ENCODE measurements at places on chromosomes 1 and 21. TPM values are rescaled to one million over a fixed set of nuclear protein-coding genes. Genes with fewer than 3 reads are reported as not detected.

DNA sequence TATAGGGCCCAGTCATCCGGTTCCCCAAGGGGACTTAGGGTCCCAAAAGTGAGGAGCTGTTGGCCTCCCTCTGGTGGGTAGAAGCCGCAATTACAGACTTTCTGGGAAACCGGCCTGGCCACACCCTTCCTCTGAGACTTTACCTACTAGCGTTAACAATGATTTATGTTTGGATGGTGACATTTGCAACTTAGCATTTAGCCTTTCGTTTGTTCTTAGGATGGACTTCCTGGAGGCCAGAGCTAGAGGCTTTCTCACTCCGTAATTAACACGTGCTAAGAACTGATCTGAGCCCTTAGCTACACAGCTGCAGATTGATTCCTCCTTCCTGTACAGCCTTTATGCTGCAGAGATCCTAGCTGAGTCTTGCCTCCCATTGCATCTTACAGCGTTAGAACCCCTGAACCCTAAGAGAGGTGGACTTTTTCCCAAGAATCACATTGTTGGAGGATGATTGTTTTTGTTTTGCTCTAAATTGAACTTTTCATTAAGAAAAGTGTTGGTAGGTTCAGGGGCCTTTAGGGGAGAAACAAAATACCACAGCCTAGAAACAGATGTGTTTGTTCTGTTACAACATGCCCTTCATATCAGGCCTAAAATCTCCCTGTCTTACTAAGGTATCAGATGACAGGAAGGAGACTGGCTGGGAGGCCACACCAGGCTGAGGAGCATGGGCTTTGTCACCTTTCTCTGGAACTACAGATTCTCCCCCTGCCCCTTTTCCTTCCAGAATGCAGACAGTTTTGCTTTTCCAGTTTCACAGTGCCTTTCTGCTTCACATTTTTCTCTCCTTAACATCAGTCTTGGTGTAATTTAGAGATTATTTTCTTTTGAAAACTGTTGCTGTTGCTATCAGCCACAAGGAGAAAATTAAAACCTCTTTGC, 1.9 kb downstream of the S100A11 start:
- peak; percentile 70 for DNase-seq
- no peak overlapping the region for H3K27ac ChIP-seq
- H3K27me3 ChIP-seq = peaks cover 38% of the 10 kb centered on the region
- peaks cover 14% of the 10 kb centered on the region for H3K4me1 ChIP-seq

GRCh38 chr1:112325504-112325903, 70.5 kb upstream of the CTTNBP2NL start:
- H3K27ac ChIP-seq = no peak overlapping the region
- H3K4me1 ChIP-seq = peaks cover 5% of the 10 kb centered on the region
- no peak overlapping the region for H3K4me3 ChIP-seq
- H3K36me3 ChIP-seq = no peaks in the 10 kb centered on the region

- no peak overlapping the region for H3K4me3 ChIP-seq
- H3K27me3 ChIP-seq = no peaks in the 10 kb centered on the region
- no peaks in the 10 kb centered on the region for H3K36me3 ChIP-seq
- peaks cover 32% of the 10 kb centered on the region for H3K4me1 ChIP-seq
These were observed 184.4 kb downstream of the GRIK3 start for GRCh38 chr1:36849956-36850355.

DNA sequence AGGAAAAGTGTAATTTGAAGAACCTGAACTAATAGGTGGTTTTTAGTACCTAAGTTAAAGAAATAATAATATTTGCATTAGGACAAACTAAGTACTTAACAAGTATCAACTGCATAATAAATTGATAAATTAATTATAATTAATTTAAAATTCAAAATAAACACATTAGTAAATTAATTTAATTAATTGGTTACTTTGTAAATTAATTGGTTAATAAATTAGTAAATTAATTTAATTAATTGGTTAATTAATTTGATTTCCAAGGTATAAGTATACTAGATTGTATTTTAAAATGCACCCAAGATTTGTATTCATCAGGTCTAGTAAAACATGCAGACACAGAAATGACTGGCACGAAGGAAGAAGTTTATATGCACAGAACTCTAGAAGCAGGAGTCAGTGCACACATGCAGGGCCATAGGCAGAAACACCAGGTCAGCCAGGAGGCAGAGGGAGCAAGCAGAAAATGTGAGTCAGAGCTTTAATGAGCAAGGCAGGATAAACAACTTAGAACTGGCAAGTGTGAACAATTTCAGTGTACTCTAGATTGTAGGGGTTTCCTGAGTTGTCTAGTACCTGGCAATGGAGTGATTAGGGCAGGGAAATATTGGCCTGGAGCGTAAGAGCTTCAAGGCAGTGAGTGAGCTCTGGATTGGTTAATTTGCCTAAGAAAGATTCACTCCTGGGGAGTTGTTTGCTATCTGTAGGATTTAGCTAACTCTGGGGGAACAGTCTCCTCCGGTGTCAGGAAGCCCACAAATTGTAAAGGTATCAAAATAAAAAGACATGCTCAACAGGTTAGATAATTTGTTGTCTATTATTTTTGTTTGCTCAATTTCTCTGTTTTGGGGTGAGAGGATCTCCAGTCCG, 665.7 kb downstream of the MRPL39 start:
- no peak overlapping the region for H3K27ac ChIP-seq
- no peaks in the 10 kb centered on the region for H3K4me1 ChIP-seq
- DNase-seq = no peak
- no peak overlapping the region for H3K4me3 ChIP-seq
- no peaks in the 10 kb centered on the region for H3K27me3 ChIP-seq

GRCh38 chr1:81549588-81550127, 251.1 kb upstream of the ADGRL2 start:
- no peaks in the 10 kb centered on the region for H3K27me3 ChIP-seq
- H3K27ac ChIP-seq = no peak overlapping the region

DNA sequence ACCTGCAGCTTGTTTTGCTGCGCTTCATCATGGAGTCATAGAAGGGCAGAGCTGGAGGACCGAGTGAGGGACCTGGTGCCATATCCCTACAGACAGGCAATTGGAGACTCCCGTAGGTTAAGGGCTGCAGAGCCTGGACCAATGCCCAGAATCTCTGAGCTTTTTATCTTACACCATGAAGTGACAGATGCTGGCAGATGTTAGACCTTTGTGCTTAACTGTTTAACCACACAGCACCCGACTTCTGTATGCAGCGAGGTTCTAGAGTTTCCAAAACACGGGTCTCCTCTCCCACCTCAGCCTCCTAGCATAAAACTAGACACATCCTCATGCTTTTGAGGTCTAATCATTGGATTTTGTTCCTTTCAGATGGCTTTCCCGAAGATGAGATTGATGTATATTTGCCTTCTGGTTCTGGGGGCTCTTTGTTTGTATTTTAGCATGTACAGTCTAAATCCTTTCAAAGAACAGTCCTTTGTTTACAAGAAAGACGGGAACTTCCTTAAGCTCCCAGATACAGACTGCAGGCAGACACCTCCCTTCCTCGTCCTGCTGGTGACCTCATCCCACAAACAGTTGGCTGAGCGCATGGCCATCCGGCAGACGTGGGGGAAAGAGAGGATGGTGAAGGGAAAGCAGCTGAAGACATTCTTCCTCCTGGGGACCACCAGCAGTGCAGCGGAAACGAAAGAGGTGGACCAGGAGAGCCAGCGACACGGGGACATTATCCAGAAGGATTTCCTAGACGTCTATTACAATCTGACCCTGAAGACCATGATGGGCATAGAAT, 47.6 kb downstream of the B3GALT5 start:
- peak; percentile 25 for DNase-seq
- peaks cover 12% of the 10 kb centered on the region for H3K4me1 ChIP-seq
- H3K27ac ChIP-seq = no peak overlapping the region
- no peaks in the 10 kb centered on the region for H3K27me3 ChIP-seq

DNA sequence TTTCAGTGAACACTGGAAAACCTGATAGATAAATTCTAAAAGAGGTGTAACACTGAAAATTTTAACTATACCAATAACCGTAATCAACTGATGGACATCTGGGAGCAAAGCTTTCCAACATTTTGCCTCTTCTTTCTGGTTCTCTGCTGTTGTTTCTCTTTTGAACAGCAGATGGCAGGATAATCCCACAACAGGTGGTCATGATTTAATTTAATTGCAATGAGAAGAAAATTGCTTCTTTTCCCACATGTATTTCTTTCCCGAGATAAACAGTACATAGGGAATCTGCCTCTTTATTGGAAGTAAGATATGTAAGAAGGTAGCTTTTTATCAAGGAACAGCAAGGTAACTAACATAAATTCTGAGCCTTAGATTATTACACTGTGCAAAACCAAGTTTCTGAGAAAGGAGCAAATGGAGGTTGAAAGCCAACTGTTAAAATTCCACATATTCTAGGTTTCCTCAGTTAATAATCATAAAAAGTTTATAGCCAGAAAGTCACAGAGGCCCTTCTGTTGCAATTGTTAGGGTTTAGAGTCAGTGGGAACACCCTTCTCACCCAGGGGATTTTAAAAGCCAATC, 72.9 kb downstream of the RPS6KA1 start:
- H3K36me3 ChIP-seq = no peaks in the 10 kb centered on the region
- no peak overlapping the region for H3K27ac ChIP-seq
- peaks cover 34% of the 10 kb centered on the region for H3K4me1 ChIP-seq
- H3K27me3 ChIP-seq = no peaks in the 10 kb centered on the region

DNA sequence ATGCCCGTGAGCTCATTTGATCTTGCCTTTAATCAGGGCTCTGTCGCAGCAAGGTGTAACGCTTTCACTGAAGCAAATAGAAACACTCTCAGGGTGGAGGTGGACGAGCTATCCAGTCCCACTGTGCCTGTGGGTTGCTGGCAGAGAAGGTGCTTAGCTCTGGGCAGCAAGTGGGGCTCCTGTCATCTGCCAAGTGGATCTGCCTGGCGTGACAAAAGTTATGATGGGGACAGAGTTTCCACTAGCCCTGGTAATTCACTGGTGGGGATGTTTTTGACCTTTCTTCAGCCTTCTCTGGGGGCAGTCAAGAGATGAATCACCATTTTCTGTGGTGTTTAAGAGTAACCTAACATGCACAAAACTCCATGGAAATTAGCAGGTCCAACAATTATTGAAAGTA, 71.3 kb upstream of the EDEM3 start:
- H3K4me1 ChIP-seq = peaks cover 12% of the 10 kb centered on the region
- H3K27ac ChIP-seq = no peak overlapping the region
- H3K36me3 ChIP-seq = no peaks in the 10 kb centered on the region
- no peak overlapping the region for H3K4me3 ChIP-seq
- no peaks in the 10 kb centered on the region for H3K27me3 ChIP-seq
- no peak for DNase-seq

DNA sequence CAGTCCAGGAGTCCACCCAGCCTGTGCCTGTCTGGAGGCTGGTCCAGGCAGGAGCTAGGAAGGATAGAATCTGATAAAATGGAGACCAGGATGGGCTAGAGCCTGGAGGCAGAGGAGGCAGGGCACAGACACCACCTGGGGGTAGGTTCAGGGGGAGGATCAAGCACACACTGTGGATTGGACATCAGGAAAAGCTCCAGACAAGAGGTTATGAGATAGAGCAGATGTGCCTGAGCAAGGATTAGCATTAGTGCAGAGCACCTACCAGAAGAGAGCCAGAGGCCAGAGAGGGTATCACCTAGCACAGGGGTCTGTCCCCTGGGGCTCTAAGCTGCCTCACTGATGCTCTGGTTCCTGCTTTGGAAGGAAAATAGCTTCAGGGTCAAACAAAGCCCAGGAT, 216.7 kb upstream of the ZC3H12A start:
- H3K27me3 ChIP-seq = no peaks in the 10 kb centered on the region
- H3K36me3 ChIP-seq = no peaks in the 10 kb centered on the region
- no peak overlapping the region for H3K27ac ChIP-seq
- H3K4me3 ChIP-seq = no peak overlapping the region
- no peak for DNase-seq
- peaks cover 17% of the 10 kb centered on the region for H3K4me1 ChIP-seq

GRCh38 chr21:26522704-26523103, 50.4 kb downstream of the CYYR1 start:
- no peak overlapping the region for H3K27ac ChIP-seq
- H3K36me3 ChIP-seq = no peaks in the 10 kb centered on the region
- DNase-seq = no peak
- no peaks in the 10 kb centered on the region for H3K27me3 ChIP-seq
- no peaks in the 10 kb centered on the region for H3K4me1 ChIP-seq
- no peak overlapping the region for H3K4me3 ChIP-seq

- H3K36me3 ChIP-seq = no peaks in the 10 kb centered on the region
- no peak overlapping the region for H3K4me3 ChIP-seq
- H3K27me3 ChIP-seq = no peaks in the 10 kb centered on the region
- H3K27ac ChIP-seq = no peak overlapping the region
- H3K4me1 ChIP-seq = no peaks in the 10 kb centered on the region
- DNase-seq = no peak
These were observed 9.8 kb downstream of the UBASH3A start for GRCh38 chr21:42413500-42413899.

DNA sequence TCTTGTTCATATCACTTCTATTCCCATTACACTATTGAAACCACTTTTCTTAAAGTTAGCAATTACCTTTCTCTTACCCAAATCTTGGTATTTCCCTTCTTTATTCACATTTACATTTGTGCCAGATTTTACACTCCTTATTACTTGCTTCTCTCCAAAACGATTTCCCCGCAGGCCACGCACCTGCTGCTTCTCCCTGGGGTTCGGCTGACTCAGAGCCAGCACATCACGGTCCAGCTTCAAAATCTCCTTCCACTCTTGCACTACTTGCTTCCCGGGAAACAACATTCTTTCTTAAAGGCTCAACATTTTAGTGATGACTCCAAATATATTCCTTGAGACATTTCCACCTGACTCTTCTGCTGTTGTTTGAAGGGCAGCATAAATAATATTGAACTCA, 20.7 kb downstream of the LHX9 start:
- H3K27ac ChIP-seq = no peak overlapping the region
- H3K36me3 ChIP-seq = no peaks in the 10 kb centered on the region
- no peak for DNase-seq
- no peaks in the 10 kb centered on the region for H3K4me1 ChIP-seq
- H3K27me3 ChIP-seq = peaks cover under 1% of the 10 kb centered on the region

DNA sequence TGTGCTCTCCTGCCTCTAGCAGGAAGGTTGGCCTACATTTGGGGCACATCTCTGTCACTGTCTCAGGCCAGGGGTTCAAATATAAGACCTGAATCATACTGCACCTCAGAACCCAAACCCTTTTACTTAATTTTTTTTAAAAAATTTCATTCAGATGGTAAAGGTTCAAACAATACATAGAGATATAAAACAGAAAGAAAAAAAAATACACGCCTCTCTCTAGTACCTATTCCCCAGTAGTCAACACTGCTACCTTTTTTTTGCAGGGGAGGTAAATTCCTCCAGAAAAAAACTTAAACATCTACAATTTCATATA, 32.9 kb downstream of the MAPKAPK2 start:
- no peak overlapping the region for H3K27ac ChIP-seq
- H3K4me1 ChIP-seq = peaks cover 7% of the 10 kb centered on the region
- H3K27me3 ChIP-seq = no peaks in the 10 kb centered on the region
- no peak for DNase-seq
- H3K36me3 ChIP-seq = no peaks in the 10 kb centered on the region

GRCh38 chr1:225652729-225653462, at the start of gene ENAH:
TSS of gene ENAH (minus strand) at chr1:225653123. CDS start at chr1:225652690, 433 bp downstream.
- H3K36me3 ChIP-seq = no peaks in the 10 kb centered on the region
- peaks cover 30% of the 10 kb centered on the region for H3K4me1 ChIP-seq
- H3K27ac ChIP-seq = peak within 1 kb of the TSS; percentile 90
- H3K4me3 ChIP-seq = peak within 1 kb of the TSS; percentile 100
- peak; percentile 94 for DNase-seq

GRCh38 chr21:31289702-31290101, 54.4 kb downstream of the TIAM1 start:
- no peak for DNase-seq
- H3K4me3 ChIP-seq = no peak overlapping the region
- no peak overlapping the region for H3K27ac ChIP-seq

Gene BPNT1
- 33.1 TPM for total RNA-seq

Gene CSMD2
- total RNA-seq = 3.5 TPM

Gene PSMB2
- 33.2 TPM for total RNA-seq

Gene KRTAP12-2
- not detected for total RNA-seq
